CD4-positive, alpha-beta T cell treated with Interleukin-6 at 100 ng/mL for 8 hours (primary cell): ENCODE measurements at places on chromosomes 11 and 22.

DNA sequence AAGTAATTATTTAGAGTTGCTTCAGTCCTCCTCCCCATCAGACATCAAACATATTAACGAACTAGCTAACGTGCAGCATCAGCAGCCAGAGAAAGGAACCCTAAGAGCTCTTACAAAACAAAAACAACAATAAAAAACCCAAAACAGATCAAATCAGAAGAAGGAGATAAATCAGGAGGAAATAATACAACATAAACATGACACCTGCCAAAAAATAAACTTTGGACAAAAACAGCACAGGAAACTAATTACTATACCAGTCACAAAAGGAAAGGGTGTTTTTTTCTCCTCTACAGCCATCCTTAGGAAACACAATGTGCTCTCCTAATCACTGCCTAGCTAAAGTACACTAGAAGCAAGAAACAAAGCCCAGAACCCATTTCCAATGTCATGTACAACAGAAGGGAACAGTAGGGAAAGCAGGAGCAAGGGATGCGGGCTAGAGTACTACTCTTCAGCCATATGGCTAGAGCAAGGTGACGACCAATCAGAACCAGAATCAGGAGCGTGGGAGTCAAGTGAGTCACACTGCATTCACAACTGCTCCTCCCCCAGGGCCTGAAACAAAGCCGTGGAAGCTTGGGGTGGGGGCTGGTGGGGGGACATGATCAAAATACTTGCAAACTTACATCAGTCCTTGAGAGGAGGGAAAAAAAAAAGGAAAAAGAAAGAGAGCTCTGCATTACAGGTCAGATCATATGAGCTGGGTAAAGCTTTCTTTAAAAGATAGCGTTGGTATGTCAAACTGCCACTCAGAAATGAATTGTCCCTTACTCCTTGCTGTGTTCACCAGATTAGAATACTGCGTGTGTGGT lies 60.4 kb downstream of the LARGE2 start:
- no peak for DNase-seq

DNA sequence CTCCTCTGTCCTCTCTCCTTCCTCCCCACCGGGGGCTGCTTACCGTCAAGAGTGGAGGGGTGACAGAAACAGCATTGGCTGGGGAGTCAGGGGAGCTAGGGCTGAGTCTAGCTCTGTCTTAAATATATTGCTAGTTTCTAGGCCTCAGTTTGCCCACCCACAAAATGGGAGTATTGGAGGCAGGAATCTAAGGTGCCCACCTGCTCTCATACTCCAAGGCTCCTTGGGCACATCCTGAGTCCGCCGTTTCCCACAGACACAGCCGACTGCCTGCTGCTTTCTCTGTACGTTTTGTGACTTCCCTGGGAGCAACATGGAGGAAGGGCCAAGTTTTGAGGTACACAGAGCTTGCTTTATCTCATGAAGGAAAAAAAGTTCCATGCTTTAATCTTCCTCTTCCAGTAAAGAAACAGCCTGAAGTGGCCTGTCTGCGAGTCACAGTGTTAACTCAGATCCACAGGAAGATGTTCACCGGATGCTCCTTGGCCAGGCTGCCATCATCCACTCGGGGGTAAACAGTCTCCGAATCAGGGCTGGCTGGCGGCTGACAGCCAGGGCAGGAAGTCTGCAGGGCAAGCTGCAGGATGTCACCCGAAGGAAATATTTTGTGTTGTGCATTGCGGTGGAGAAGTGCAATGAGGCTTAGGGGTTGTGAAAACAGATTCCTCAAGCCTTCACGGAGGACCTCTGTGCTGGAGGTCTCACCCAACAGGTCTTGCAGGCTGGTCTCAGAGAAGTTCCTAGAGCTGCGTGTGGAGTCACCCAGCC lies 11.0 kb upstream of the CERK start:
- DNase-seq: peak; percentile 84

GRCh38 chr22:35064664-35065063 lies 1.3 kb upstream of the ISX start:
- DNase-seq: no peak

- no peak for DNase-seq
Measured at GRCh38 chr11:94828088-94828487, 59.9 kb downstream of the AMOTL1 start.

DNA sequence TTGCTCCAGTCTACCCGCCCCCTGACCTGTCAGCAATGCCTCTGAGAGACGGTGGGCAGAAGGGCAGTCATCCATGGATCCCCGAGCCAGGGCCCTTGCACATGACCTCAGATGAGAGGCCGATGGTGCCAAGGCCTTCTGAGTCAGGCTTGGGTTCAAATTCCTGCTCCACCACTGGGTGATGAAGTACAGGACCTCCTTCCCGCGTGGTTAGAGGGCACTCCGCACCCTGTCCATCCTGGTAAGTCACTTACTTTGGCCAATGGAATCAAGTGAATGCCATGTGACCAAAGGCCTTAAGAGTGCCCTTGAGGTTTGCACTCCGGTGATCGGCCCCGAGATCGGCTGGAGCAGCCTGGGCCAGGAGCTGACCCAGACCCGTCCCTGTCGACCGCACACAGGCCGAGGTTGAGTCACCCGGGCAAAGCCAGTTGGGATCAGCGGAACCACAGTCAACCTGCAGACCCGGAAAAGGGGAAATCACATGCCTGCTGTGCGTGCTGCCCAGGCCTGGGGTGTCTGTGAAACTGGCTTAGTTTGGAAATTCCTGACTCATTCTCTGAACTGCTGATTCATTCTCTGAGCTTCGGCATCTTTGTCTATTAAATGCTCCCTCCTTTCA lies 48.9 kb downstream of the RTL6 start:
- no peak for DNase-seq

DNA sequence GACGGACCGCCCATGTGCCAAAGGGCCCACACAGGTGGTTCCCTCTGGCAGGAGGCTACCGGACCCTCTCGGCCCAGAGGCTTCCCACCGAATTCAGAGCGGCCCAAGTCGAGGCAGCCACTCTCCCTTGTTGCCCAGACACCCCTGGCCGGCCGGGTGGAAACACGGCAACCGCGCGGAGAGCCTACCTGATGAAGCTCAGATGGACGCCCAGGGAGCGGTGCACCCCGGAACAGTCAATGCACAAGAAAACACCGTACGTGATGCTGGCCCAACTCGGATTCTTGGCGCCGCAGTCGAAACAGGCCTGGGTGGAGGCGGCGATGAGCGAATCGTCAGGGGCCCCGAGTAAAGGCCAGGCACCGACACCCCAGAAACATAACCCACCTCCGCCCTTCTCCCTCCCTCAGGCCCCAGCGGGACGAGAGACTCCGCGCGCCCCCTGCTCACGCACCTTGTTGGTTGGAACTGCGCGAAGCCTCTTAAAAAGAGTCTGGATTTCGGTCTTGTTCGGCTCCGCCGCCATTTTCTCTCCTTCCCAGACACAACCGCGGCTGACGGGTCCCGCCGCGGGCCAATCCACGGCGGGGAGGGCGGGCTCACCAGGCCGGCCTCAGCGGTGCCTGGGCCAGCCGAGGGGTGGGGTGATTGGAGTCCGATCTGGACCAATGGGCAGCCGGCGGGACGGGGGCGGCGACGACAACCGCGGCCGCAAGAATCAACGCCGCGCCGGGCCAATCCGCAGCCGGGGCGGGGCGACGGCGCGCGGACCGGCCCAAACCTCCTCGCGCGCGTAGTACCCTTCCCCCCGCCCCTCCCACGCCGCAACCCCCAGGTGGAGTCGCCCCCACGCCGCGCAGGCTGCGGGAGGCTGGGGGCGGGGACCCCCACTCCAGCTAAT lies at the start of gene ARFGAP2:
Gene ARFGAP2 (minus strand): TSS at position 552 of the 901 bp plus-strand sequence. CDS start 26 bp downstream, at position 526.
- peak; percentile 96 for DNase-seq

DNA sequence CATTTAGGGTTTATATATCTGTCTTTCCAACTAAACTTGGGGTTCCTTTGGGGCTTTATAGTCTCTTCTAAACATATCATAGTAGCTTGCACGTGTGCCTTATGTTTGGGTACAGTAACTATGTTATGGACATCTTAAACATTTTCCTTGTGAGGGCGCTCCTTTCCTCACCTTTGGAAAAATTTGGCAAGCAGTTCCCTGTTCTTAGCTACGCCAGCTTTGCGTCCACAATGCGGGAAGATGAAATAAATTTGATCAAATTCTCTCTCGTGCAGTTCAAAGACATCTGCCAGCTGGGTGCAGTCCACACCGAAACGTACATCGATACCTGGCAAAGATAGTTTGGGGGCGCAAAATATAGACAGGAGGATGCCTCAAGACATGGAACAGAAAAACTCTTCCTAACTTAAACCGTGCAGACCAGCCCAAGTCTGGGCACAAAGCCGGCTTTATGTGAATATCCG lies 548 bp downstream of the FDXACB1 start:
- DNase-seq: no peak

GRCh38 chr22:19779685-19780268 lies 19.2 kb downstream of the TBX1 start:
- DNase-seq: no peak

- no peak for DNase-seq
Measured at GRCh38 chr11:6351782-6352382, 31.6 kb upstream of the CAVIN3 start.

- no peak for DNase-seq
Measured at GRCh38 chr11:112499153-112499880, 238.7 kb upstream of the PLET1 start.

DNA sequence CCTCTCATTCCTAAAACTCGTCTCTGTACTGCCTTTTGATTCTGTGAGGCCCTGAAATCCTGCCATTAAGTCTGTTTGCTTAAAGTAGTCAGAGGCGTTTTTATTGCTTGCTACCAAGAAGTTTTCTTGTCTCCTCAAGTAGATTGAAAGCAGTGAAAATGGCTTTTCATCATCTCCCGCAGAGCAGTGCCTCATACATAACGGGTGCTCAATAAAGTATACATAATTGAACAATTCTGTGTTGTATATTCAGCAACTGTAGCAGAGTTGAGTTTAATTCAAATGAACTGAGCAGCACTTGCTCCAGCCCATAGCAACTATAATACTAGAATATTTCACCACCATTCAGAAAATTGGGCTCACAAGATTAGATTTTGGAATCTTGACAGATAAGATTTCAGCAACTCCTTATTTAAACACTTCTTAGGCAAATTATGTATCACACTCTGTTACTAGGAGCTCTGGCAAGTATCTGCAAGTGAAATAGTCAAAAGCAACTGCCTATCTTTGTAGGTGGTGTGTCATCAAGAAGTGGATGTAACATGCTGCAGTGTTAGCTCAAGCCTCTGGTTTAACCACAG lies 20.0 kb downstream of the FIBIN start:
- no peak for DNase-seq

DNA sequence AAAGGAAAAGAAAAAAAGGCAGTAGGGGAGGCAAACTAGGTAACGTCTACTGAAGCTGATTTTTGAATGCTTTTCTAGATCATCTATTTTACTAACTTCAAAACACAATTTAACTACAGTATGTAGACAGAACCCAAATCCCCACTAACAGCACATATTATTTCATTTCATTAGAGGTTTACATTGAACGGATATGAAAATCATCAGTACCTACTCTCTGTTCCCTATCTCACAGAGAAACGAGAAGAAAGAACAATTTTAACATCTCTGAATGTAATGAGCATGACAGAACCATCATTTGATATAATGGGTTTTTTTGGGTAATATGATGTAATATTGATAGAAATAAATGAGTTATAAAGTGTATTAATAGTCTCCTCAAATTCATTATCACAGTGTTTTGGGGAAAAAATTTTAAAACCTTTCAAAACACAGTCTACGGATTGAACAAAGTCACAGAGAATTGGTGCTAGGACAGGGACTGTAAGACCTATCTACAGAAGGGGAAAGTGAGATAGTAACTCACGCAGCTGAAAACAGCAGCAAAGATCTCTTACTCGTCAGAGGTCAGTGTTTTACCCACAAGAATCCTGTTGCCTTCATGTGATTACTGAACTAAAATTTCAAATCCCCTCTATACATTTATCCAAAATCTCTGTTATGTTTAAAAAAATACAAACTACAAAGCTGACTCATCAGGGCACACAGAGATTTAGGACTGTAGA lies 77.3 kb downstream of the ZBTB44 start:
- DNase-seq: no peak
